IMR-90 (cell line): ENCODE measurements at places on chromosomes 3 and 15.

DNA sequence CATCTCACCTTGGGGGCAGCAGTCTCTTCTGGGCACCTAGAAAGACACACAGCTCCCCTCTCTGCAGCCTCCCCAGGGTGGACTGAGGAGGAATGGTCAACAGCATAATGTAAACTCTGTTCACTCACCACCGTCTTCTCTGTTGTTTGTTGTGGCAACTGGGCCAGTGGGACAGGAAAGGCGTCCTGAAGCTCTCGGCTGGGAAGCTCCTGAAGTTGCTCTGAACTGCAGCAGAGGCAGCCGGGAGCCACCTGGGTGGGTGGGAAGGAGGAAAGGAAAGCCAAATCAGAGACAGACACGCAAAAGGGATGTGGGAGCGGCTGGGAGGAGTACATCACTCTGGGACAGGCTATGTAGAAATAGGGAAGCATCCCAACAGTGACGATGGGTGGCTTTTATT is 52.7 kb downstream of the MYLK start:
- DNase-seq = no peak

DNA sequence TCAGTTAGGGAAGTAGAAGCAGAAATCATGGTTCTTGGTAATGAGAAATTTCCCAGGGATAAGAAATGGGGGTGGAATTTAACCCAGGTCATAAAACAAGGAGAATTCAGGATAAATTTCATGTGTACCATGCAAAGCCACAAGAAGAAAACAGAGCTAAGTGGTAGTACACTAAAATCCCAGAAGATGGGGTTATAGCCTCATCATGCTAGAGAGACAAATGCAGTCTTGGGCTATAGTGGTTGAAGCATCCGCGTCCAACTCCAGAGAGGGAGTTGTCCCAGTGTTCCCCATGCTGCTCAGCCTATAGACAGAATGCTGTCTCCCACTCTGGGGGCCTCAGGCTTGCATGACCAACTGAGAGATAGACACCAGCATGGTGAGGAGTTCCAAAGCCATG is 36.2 kb upstream of the CLRN1 start:
- peak; percentile 66 for DNase-seq

DNA sequence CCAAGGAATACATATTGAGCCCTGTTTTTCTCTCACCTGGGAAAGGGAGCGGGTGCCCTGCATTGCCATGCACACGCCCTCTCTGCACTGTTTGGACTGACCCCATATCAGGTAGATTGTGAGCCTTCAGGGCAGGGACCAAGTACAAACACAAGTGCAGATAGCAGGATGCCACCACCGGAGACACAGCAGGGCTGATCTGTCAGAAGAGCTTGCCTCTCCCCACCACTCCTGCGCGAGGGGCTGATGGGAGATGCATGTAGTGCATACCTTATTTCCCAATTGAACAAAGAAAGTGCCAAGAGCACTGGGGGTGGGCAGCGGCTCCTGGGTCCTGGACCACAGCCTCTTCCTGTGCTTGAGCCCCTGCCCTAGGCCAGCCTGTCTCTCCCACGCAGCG is 9.0 kb upstream of the SLCO2A1 start:
- no peak for DNase-seq

DNA sequence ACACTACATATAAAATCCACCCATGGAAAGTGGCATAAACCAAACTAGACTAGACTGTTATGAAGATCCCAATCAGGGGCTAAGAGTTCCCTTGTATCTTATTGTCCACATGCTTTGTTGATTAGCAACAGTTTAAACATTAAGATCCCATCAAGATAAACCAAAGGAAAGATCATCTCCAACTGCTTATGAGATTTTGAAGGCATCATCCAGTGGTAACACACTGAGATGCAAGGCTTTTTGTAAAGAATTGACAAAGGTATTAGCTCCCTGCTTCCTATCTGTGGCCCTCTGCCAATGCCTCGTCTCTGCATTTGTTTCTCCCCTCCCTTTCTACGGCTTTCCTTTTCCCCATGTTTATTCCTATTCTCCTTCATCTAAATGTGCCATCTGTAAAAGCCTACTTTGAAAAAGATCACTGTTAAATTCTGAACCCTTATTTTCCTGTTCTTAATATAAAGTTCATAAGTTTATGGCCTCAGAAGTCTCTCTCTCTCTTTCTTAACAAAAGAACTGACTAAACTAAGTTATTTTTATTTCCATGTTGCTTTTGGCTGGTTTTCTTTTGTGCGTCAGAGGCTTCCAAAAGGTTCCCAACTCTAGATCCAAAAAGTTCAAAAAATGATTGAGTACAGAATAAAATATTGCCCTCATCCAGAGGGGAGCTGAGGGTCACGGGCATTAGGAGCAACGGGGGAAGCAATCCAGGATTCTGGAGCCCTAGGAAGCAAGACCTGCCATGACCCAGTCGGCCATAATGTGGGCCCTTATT is 5.5 kb downstream of the PLD1 start:
- no peak for DNase-seq

DNA sequence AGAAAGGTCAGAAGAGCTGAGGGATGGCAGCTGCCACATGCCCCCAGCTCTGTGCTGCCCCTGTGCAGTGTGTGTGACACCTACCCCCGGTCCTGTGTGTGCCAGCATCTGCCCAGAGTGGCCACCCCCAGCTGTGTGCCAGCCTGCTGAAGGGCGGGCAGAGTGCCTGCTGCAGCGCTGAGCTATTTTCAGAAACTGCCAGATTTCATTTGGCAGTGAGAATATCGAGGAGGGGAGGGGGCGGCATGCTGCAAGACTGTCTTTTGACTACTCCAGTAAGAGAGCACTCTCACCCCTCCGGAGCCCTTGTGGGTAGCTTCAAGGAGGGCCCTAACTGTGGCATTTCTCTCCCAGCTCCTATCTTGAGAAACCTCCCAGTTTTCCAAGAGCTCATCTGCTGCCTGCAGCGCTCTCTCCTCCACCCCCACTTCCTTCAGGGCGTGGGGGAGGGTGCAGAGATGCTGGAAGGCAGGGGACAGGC is 25.2 kb upstream of the DOCK3 start:
- DNase-seq = no peak

DNA sequence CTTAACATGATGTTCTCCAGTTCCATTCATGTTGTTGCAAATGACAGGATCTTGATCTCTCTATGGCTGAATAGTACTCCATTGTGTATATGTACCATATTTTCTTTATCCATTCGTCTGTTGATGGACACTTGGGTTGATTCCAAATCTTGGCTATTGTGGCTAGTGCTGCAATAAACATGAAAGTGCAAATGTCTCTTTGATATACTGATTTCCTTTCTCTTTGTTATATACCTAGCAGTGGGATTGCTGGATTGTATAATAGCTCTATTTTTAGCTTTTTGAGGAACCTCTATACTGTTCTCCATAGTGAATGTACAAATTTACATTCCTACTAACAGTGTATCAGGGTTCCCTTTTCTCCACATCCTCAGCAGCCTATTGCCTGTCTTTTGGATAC is 5.9 kb upstream of the RBP2 start:
- DNase-seq = no peak

- no peak for DNase-seq
Observed at GRCh38 chr3:34483311-34483887, 685.0 kb downstream of the PDCD6IP start.

DNA sequence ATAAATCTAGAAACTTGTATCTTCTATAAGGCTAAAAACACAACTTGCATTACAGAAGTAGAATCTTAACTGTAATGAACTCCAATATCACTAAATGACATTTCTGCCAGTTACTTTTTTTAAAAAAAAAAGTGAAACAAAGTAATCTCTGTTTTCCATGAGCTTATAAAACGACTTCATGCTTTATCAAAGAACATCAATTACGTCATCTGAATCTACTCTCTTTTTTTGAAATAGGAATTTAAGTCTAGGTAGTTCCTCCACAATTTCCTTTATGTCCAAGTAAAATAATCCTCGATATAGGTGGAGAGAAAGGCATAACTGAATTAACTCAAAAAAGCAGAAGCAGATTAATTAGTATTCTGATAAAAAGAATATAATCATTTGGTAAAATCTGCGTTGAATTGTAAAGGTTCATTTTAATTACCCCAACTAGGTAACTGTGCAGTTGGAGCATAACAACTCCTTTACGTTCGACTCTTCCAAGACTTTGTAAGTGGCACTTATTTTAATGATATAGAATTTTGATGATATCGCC is 1.4 kb downstream of the UACA start:
- DNase-seq = no peak

- no peak for DNase-seq
Observed at GRCh38 chr3:52213901-52214300, 11.5 kb downstream of the TLR9 start.

GRCh38 chr15:33080006-33080405 is 114.5 kb downstream of the FMN1 start:
- no peak for DNase-seq

GRCh38 chr15:89939910-89940309 is 27.2 kb upstream of the ARPIN start:
- DNase-seq = no peak

DNA sequence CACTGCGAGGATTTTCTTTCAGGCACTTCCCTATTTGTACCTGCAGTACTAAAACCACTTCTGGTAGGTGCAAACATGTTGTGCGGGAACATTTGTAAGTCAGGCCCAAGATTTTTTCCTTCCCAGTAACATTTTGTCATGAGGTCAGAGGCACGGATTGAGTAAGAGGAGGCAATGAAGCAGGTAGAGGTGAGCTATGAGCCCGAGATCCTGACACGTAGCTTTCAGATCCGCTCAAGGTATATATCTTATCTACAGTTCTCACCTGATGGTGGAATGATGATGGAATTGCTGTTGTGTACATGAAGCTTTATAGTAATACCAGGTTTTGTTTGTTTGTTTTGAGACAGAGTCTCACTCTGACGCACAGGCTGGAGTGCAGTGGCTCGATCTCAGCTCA is 497.5 kb downstream of the NR2F2 start:
- DNase-seq = no peak

DNA sequence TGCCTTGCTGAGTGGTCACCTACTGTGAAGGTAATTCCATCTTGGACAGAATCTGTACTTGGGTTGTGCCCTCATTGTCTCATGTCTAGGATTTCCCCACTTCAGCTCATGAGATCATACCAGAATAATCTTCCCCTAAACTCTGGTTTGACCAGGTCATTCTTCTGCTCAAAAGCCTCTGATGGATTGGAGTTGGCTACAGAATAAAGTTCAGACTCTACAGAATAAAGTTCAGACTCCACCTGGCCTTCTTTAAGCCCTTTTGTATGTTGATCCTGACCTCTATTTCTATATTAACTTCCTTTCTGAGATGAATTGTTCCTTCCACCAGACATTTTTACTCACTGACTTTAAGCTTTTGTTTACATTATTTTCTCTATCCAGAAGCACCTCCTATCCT is 6.4 kb upstream of the GLCE start:
- DNase-seq = peak; percentile 42

DNA sequence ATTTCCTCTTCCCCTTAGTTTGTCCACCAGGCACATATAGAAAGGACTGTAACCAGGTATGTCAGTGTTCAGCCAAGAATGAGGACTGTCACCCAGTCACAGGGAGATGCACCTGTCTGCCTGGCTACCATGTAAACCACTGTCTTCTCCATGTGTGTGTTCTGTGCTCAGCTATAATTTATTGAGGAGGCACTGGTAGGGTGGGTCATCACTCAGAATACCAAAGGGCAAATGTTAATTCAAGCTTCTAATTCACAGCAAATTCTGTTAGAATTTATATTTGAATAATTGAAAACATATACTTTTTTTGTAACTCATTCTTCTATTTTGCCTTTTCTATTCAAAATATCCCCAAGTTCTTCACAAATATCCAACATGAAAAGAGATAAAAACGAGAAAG is 780.4 kb downstream of the MECOM start:
- DNase-seq = no peak

GRCh38 chr15:96311256-96311955 is 19.1 kb upstream of the NR2F2 start:
- no peak for DNase-seq

GRCh38 chr3:66297260-66297873 is 76.6 kb downstream of the SLC25A26 start:
- DNase-seq = peak; percentile 43
